ENCODE measurements at places on chromosomes 7 and 10.

- DNase-seq = no peak
These were observed 100.4 kb upstream of the PDGFA start for GRCh38 chr7:620056-620455.

- no peak for DNase-seq
These were observed 18.1 kb downstream of the GARS1 start for GRCh38 chr7:30612658-30613265.

GRCh38 chr10:104640339-104641186 lies 527 bp upstream of the SORCS3 start:
- no peak for DNase-seq

GRCh38 chr7:159015454-159016410 lies 128.9 kb downstream of the VIPR2 start:
- no peak for DNase-seq

DNA sequence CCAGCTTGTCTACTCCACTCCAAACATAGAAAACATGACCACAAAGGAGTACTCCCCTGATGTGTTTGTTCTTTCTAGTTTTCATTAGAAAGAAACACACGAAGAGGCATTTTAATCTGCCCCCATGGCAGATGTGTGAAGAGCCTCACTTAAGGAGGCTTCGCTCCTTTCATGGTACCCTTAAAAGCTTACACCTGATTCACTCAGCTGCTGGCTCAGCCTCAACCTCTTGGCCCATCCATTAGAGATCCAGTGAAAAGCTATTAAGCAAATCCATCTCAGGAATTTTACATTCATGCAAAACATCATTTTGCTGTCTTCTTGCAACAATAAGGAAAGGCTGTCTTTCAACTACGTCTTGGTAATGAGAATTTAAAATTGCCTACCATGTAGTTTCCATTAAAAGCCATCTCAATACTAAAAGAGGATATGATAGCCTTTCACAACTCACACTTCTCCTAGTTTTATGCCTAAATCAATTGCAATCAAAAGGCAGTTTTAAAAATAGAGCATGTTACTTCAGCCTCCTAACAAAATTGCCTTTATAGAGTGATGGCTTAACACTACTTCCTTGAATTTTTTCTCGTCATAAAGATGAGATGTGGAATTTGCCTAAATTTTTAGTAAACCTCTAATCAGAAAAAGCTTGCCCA lies 22.7 kb downstream of the MACC1 start:
- DNase-seq = no peak

GRCh38 chr7:128349466-128349825 lies 5.7 kb upstream of the RBM28 start:
- DNase-seq = no peak

DNA sequence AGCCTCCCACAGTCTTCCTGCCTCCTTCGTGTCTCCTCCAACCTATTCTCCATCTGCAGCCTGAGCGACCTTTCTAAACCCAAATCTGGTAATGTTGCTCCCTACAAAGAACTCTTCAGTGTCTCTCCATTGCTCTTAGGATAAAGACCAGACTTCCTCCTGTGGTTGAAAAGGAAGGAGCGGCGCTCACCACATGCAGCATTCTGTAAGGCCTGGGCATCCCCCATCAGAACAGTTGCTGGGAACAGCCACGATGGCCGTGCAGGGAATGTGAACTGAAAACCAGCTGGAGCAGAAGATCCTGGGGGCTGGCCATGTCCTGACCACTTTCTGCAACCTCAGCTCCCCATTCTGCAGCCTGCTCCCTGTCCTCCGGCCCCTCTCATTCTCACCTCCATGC lies 237.8 kb upstream of the ZMIZ1 start:
- DNase-seq = no peak

- DNase-seq = no peak
These were observed 54.8 kb downstream of the MPP7 start for GRCh38 chr10:28248092-28248491.

DNA sequence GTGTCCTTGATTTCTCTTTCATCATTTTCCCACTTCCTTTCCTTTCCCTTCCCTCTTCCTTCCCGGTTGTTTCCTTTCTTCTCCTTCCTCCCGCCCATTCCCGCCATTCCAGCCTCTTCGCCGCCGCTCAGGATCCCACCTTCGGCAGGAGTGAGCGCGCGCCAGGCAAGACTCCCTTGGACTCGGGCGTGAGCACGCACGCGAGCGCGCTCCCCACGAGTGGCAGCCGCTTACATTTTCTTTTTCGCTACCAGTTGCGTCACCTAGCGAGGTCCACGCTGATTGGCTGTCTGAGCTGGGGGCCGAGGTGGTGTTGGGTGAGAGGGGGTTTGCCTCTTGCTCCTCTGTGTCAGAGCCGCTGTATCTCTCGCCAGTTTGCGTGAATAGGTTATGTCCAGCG lies 11.8 kb downstream of the ZAN start:
- DNase-seq = no peak

DNA sequence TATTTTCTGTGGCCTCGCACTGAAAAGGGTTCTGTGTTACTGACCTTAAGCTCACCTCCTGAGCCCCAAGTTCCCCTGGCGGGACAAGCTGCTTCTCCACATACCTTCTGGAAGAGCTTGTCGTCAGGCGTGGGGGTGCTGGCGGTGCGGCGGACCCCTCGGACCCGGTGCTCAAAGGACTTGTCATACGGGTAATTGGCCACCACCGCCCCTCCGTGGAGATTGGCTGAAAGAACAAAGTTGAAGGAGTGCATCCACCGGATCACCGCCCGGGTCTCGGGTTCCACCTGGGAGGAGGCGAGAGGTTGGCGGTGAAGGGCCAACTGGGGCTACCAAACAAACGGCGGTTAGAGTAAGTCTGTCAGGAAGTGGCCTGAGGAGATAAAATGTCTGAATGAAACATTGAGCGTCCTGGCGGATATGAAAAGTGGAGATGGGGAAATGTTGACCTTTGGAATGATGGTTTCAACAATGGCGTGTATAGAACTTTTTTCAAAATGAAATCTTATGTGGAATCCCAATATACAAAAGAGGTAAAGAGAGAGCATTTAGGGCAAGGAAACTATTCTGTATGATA lies 16.5 kb downstream of the CPN1 start:
- no peak for DNase-seq
